Stimulated activated CD8-positive, alpha-beta memory T cell treated with anti-CD3 and anti-CD28 coated beads, Interleukin-4, amount 100 ng/mL, for 1 hour (primary cell): ENCODE measurements at places on chromosomes 2 and 18.

DNA sequence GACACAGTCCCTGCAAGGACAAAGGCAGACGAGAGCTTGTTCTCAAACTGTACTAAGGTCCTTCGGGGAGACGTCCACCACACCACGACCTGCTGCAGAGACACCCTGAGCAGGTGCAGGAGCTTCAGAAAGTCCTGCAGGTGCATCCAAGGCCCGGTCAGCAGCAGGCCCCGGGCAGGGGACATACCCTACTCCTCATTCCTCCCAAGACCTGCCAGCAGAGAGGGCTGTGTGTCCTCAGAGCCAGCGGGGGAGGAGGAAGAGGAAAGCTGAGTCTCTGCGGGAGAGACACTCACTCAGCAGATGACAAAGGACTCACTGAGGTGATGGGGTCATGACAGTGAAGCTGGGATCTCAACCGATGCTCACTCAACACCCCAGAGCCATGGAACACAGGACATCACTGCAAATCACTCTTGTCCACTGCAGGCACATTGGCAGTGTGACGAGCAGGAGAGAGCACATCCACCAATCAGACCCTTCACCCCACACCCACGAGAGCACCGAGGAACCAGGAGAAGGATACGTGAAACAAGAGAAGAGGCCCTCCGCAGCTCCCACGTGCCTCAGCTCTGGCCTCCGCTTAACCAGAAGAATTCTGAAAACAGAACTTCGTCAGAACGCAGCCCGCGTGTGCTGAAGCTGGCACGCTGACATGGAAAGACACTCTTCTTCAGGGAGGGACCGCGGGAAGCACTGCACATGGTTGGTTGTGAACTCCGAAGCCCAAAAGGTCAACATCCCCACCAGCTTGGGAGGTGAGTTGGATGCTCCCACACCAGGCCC is 9.3 kb downstream of the HDAC4 start:
- no peak for DNase-seq

- no peak for DNase-seq
Observed at GRCh38 chr2:143255899-143256298, 126.7 kb downstream of the ARHGAP15 start.

- no peak for DNase-seq
Observed at GRCh38 chr2:70675862-70676261, 92.1 kb downstream of the ADD2 start.

GRCh38 chr2:71419145-71419544 is 34.2 kb upstream of the DYSF start:
- DNase-seq = no peak

GRCh38 chr2:143219266-143219665 is 90.0 kb downstream of the ARHGAP15 start:
- DNase-seq = no peak

GRCh38 chr18:34493566-34494358 is 216.3 kb upstream of the DTNA start:
- DNase-seq = no peak

DNA sequence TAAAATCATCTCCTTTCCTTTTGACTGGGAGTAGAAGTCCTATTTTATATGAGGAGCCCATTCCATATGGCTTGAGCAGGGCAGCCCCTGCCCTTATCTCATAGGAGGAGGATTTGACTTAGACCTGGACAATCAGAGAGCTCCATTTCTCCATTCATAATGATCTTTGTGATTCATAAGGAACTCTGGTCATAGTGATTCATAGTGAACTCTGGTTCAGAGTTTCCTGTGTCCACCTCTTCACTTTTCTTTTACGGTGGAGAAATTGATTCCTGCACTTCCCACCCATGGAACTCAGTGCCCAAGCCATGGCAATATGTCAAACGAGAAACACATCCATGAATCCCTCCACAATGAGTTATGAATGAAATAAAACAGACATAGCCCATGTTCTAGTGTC is 12.8 kb upstream of the MYO3B start:
- DNase-seq = no peak

DNA sequence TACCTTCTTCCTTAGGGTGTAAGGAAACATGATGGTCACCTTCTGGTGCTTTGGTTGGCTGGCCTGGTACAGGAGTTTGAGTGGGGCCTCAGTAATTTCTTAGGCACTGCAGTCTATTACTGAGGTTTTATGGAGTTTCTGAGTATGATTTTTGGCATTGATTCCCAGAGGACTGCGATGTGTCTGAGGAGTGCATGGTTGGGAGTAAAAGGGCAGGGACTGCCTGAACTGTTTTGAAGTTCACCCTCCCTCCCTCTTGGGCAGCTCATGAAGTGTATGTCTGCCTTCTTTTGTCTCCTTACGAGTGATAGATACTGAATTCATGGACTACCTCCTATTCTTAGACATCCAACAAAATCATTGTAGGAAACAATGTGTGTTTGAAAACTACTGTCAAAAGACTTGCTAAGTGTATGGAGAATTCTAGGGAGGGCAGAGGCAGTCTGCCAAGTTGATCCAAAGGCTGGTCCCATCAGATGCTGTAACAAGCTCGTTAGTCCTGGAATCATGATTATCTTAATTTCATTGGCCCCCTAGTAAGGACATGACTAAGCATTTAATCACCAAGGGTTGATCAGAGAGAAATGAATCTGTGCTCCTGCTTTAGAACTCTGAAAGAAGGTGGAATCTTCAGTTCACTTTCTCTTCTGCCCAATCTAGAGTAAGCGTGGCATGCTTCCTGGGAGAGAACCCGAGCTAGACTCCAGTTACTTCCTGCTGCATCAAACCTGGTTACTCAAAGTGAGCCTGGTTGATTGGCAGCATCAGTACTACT is 26.5 kb downstream of the LYPD6B start:
- DNase-seq = no peak

- DNase-seq = no peak
Observed at GRCh38 chr2:47093626-47094025, 61.5 kb downstream of the STPG4 start.

- DNase-seq = no peak
Observed at GRCh38 chr2:84526562-84526961, 10.3 kb downstream of the DNAH6 start.

- no peak for DNase-seq
Observed at GRCh38 chr18:79533591-79533990, 137.9 kb downstream of the NFATC1 start.

DNA sequence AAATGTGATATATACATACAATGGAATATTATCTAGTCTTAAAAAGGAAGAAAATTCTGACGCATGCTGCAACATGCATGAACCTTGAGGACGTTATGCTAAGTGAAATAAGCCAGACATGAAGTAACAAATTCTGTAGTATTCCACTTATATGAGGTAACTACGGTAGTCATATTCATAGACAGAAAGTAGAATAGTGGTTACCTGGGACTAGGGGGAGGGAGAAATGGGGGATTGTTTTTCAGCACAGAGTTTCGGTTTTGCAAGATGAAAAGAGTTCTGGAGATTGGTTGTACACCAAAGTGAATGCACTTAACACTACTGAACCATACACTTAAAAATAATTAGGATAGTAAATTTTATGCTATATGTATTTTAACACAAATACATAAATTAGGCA is 215.9 kb upstream of the FBXO11 start:
- no peak for DNase-seq

GRCh38 chr2:46984642-46985476 is 69.3 kb upstream of the MCFD2 start:
- no peak for DNase-seq

- no peak for DNase-seq
Observed at GRCh38 chr2:30686669-30687068, 120.6 kb downstream of the CAPN13 start.

DNA sequence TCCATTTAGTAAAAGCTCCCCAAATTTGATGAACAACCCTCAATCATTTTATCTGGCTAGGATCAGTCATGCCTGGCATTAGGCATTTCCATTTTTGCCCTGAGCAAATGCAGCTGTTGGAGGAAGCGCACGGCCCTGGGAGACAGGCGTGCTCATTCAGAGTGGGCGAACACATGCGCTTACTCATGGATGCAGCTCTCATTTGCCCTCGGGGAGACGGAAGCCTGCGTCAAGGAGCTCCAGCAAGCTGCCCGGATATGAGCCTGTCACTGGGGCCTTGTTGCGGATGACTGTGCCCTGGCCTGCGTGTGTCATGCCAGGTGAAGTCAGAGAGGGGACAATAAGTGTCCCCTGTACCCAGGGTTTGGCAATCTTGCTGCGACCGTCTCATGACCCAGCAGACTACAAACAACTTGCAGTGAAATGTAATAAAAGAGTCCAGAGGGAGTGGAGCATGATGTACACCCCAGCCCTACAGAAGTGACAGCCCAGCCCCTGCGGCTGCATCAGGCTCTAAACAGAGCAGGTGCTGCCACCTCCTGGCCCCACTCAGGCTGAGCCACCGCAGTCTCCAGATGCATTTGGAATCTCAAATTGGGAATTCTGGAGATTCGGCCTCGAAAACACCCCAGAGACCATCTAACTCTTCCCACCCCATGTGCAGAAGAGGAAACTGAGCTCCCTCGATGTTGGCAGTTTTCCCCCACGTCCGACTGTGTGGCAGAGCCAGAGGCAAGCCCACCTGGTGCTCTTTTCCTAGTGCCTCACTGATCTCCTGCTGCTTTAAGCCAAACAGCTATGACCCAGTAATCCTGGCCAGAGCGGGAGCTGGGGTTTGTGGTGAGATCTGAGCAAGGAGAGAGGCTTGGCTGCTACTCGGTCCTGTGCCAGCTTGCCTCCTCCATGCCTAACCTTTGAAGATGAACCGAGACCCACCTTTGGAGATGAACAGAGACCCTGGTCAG is 105.0 kb upstream of the ALK start:
- DNase-seq = no peak

DNA sequence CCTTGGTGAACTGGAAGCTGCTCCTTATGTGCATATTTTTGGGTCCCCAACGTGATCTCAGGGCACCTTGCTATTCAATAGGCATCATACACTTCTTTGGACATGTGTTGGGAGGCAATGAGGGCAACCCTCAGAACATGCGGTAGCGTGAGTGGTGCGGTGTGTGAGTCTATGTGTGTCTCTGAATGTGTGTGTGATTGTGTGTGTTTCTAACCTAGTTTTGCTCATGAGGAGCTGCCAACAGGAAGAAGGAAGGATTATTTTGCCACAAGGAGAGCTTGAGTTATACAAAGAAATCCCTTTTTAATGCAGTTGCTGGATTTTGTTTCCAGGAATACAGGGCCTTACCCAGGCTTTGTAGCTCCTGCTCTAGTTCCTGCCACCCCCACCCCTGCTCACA is 75.8 kb upstream of the ITGA6 start:
- no peak for DNase-seq

DNA sequence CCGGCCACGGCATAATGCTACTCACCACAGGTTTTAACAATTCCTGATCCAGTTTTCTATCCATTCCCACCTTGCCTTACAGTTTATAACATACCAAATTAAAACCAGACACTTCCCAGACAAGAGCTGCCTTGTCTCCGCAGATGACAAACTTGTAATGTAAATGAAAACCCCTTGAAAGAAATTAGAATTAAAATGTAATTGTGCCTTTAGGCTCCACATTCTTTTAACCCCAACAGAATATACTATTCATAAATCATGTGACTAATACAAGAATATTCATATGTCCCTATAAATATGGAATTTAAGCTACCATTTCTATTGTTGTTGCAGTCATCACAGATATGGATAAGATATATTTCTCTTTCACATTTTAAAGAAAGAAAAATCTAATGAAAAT is 69.9 kb upstream of the ZBTB14 start:
- no peak for DNase-seq

DNA sequence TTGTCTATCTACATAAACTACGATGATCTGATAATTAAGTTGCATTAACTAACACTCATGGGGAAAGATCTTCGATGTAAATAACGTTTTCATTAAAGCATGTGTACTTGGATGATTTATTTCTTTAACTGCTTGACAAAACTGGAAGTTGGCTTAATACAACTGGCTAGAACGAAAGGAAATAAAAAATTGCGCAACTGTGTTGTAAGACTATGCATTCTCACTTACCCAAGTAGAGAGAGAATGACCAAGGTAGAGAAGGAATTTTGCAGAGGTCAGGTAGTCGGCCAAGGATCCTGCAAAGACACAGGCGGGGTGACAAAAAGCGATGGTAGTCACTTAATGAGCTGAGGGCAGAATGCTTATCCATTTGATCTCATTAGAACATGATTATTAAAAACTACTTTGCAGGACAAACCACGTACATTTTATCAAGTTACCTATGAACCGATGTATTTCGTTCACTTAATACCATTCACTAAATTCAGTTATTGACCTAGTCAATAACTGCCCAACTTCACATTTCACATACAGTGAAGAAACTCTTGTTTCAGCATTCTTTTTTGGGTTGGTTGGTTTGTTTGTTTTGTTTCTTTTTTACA is 900 bp downstream of the SLC40A1 start:
- no peak for DNase-seq

GRCh38 chr2:16088035-16088801 is 147.9 kb downstream of the MYCN start:
- no peak for DNase-seq

GRCh38 chr2:54396107-54396506 is 60.0 kb upstream of the SPTBN1 start:
- no peak for DNase-seq

- no peak for DNase-seq
Observed at GRCh38 chr2:219611866-219612576, 14.4 kb downstream of the STK11IP start.

GRCh38 chr18:47215554-47216138 is 35.8 kb downstream of the SKOR2 start:
- no peak for DNase-seq

DNA sequence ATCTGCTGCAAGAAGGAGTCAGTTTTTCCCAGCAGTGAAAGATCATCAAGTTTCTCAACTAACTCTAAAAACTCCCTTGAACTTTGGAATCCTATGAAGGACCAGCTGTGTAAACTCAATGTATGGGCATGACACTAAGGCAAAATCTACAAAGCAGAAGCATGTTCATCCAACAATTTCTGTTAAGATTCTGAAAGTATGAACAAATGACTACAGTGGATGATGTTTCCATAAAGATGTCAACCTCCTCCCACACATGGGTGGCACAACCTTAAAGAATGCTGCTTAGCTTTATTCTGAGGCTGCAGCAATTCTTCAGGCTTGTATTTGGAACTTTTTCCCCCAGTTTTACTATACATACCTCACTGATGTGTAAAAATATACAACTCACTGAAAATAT is 47.2 kb downstream of the WDR33 start:
- DNase-seq = no peak

DNA sequence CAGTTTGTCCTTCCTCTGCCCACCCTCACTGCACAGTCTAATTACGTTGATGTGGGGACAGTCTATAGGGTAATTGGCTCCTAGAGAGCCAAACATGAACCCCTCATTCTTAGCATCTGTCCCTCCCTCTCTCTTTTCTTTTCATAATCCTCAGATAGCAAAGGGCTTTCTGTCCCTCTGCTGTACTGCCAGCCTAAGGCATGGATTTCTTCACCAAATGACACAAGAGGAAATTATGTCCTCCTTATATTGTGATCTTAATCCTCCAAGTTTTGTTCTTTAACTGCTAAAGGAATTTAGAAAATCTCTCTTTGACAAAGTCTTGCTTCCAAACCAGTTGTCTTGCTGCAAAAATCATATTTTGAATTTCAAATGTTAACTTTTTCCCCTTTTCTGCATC is 18.5 kb downstream of the ANTXR1 start:
- no peak for DNase-seq

- no peak for DNase-seq
Observed at GRCh38 chr2:107687073-107687472, 139.6 kb upstream of the RGPD4 start.
